SK-N-MC (cell line): ENCODE measurements at places on chromosomes 5 and 9.

GRCh38 chr9:116209414-116210116 lies 56.0 kb downstream of the PAPPA start:
- no peak for DNase-seq

- DNase-seq = no peak
Measured at GRCh38 chr5:158465086-158465972, 606.4 kb upstream of the CLINT1 start.

- DNase-seq = no peak
Measured at GRCh38 chr5:147713550-147714295, 68.8 kb downstream of the JAKMIP2 start.

GRCh38 chr9:126114850-126115460 lies 211.7 kb upstream of the MVB12B start:
- DNase-seq = no peak

- no peak for DNase-seq
Measured at GRCh38 chr5:111667128-111667736, 89.8 kb downstream of the NREP start.

DNA sequence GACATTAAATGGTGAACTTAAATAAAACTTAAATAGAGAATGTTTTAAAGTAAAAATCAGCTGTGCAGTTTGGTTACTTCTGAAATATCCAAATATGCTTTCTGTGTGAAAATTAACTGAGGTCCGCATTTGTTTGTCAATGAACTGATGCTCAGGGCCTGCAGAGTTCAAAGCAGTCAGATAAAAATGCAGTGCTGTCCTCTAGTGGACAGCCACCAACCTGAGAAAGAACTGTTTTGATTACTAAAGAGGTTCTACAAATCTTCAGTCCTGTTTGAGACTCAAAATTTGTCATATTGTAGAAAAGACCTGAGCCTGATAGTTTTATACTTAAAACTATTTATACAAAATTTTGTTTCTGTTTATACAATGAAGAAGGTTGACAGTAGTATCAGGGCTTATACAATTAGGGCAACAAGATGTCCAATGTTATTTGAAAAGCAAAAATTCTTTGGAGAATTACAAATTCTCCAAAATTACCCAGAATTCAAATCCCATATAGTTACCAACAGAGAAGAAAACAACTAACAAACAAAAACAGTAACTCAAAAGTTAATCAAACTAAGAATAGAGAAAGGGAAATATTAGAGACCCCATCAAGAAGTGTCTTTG lies 232.3 kb upstream of the TBCA start:
- DNase-seq = no peak

DNA sequence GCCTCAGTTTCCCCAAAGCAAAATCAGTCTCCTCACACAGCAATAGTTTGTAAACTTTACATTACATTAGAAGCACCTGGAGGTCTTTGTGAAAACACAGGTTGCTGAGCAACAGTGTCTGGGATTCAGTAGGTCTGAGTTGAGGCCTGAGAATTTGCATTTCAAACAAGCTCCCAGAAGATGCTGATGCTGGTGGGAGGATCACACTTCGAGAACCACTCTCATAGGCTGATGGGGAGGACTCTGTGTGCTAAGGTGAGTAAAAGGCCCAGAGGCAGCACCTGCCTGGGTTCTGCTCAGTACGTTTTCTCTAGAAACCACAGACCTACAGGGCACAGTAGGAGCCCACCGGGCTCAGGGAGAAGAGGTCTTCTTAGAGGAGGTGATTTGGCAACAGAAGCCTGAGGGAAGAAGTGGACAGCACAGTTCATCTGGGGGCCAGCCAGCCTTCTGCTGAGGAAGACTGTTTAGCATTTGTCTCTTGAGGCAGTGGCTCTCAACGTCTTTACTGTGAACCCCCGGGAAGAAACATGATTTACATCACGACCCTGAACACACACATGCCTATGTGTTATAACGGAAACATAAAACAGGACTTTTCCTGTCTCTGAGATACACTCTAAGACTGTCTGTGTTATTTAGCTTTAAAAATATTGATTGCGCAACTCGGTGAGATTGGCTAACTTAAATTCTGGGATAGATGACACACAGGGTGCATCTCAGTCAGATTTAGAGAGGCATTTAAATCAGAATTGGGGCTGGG lies 24.8 kb upstream of the DENND1A start:
- DNase-seq = peak; percentile 26

DNA sequence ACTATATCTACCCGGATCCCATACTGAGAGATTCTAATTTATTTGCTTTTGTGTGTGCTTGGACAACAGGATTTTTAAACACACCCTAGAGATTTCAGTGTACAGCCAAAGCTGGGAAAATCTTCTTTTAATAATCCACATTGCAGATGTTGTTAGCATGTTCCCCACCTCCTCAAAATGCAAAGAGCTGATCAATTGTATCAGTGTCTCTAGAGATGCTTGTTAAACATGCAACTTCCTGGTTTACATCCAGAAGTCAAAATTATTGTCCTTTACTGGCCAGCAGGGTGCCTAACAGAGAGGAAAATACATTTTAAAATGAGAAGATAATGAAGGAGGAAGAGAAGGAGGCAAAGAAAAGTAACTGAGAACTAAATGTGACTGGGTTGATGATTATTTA lies 793.3 kb downstream of the SEMA5A start:
- DNase-seq = no peak

GRCh38 chr9:18067548-18068120 lies 406.3 kb upstream of the ADAMTSL1 start:
- no peak for DNase-seq

DNA sequence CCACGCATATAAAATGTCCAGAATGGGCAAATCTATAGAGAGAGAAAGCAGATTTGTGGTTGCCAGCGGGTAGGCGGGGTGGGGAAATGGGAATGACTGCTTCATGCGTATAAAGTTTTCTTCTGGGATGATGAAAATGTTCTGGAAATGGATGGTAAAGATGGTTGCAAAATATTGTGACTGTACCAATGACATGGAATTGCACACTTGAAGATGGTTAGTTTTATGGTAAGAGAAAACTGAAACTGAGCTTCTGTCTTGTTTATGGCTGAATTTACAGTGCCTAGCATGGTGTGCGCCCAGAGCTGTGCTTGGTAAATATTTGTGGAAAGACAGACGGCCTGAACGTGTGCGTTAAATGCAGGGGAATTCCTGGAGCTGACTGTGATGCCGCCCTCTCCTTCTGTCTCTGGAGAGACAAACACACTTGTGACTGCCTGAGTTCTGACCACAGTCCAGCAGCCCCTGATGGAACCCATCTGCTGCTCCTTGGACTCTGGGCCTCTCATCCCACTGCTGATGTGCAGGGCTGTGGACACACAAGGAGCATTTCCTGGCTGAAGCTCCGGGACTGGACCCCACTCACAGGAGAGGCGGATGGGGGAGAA lies 8.6 kb upstream of the PTGES start:
- no peak for DNase-seq

- DNase-seq = peak; percentile 18
Measured at GRCh38 chr5:138663009-138663408, 87.8 kb upstream of the HSPA9 start.
